ENCODE measurements at places on chromosomes 11 and 22. TPM values are rescaled to one million over a fixed set of nuclear protein-coding genes. Genes with fewer than 3 reads are reported as not detected.

APOBEC3A gene
- polyA plus RNA-seq = not detected

MS4A6A gene
- polyA plus RNA-seq = 0.75 TPM

PAK1 gene
- 120 TPM for polyA plus RNA-seq

DNA sequence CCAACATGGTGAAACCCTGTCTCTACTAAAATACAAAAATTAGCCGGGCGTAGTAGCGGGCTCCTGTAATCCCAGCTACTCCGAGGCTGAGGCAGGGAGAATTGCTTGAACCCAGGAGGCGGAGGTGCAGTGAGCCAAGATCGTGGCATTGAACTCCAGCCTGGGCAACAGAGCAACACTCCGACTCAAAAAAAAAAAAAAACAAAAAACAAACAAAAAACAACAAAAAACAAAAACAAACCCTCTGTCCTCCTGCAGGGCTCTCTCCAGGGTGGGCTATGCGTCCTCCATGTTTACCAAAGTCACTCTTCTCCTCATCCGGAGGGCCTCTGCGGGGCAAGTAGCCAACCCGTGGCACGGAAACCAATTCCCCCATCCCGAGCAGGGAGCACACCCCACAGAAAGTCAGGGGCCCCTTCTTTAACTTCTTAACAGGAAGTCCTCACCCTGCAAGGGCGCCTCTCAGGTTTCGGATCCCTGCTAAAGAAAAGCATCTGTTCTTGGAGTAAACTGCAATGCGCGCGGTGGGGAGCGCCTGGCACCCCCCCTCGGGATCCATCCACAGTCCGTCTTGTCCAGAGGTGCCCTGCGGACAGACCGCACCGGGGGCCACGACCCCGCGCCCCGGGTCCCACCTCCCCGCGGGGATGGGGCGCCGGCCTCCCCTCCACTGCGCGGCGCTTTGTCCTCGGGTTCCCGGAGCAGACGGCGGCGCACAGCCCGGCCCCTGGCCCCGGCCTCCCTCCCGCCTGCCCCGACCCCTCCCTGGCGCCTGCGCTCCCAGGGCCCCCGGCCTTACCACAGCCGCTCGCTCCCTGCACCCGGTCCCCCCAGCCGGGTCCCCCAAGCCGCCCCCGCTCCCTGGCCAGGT is 712 bp downstream of the CERK start:
- DNase-seq = no peak

DNA sequence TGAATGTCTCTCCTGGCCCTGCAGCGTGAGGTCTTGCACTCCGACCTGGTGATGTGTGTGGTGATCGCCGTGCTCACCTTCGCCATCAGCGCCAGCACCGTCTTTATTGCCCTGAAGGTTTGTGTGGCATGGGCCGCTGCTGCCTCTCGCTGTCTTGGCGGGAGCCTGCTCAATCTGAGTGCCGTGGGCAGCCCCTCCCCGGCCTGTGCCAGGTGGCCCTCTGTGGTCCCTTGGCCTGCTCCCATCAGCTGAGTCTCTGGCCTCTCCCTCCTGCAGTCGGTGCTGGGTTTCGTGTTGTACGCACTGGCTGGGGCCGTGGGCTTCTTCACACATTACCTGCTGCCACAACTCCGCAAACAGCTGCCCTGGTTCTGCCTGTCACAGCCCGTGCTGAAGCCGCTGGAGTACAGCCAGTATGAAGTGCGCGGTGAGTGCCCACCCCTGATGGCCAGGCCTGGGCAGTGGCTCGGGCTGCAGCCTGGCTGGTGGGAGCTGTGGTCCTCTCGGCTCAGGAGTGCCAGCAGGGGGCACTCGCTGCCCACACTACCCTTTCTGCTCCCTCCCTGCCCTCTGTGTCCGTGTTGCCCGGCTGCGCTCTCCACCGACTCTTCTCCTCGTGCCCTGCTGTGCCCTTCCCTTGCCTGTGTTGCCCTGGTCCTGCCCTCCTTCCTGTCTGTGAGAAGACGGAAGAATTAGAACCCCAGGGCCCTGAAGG is 10.2 kb downstream of the PCNX3 start:
- DNase-seq = no peak

DNA sequence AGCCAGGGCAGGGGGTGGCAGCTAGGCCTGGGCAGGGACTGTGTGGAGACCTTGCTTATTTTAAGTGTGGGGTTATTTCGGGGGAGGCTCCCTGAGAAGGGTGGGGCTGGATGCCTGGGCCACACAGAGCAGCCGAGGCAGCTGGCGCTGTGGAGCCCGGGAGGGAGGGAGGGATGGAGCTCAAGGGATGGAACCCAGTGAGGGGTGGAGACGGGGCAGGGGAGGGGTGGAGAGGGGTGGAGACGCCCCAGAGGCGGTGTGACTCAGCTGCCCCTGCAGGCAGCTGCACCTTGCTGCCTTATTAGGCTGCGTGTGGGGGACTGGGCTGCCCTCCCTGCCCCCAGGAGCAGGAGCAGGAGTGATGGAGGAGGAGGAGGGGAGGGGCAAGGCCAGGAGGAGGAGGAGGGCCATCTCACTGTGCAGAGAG is 9.8 kb upstream of the TSSC4 start:
- no peak for DNase-seq

DNA sequence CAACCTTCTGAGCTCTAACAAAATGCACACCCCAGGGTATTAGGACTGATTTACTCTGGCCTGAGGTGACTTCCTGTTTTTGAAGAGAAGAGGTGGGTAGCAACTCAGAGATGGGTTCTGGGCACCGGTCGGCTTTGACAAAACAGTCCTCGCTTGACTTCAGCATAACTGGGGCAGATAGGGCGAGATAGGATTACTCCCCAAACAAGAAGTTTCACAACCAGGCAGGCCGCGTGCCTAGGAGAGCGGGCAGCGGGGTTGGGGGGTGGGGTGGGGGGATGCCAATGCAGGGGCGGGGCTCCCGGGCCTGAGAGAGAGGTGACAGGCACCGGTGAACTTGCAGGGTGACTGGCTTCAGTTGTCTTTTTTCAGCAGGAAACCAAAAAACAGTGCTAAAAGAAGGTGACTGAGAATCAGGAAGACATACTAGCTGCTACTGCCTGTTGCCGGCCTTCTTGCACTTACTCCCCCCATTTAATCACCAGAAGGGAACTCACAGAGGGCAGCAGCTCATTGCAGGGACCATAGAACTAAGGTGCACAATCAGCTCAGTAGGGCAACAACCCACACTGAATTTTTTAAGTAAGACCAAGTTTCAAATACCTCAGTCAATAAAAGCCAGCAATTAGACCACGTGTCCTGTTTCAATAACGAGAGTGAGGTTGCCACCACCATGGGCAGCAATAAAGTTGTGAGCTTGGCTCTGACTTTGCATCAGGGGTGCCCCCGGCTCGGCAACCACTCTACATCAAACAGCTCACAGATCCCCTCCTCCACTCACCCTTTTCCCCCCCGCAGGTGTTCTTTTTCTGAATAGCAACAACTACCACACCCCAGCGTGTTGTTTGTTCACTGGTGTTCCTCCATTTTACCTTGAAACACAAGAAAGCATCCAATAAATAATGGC is 37.2 kb upstream of the ETS1 start:
- DNase-seq = no peak

DNA sequence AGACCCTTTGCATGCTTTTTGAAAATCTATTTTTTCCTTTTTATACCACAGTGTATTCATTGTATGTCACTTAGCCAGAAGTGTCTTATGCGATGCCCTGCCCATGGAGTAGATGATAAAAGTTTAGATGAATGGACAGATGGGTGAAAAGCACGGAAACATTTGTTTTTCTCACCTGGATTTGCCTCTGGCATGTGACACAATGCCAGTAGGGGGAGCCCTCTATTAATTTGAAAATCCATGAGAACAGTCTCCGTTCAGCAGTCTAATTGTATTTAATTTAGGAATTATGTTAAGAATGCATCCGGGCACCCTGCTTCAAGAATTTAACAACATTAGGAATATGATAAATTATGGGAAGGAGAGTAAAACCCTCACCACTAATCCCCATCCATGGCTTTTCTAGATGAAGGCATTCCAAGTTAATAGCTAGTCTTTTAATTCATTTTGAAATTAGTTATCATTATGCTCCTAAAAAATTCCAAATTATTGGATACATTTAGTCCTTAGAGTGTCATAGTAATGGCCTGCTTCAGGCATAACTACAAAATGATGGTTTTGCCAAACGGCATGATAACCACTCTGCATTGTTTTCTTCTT is 55.3 kb upstream of the ALKBH3 start:
- no peak for DNase-seq

GPHA2 gene
- not detected for polyA plus RNA-seq

- DNase-seq = no peak
Observed at GRCh38 chr11:13283636-13284035, 6.0 kb downstream of the BMAL1 start.

- no peak for DNase-seq
Observed at GRCh38 chr11:17580271-17580670, 33.2 kb downstream of the OTOG start.

STX3 gene
- 0.87 TPM for polyA plus RNA-seq

PLEKHB1 gene
- polyA plus RNA-seq = 1.5 TPM

DNA sequence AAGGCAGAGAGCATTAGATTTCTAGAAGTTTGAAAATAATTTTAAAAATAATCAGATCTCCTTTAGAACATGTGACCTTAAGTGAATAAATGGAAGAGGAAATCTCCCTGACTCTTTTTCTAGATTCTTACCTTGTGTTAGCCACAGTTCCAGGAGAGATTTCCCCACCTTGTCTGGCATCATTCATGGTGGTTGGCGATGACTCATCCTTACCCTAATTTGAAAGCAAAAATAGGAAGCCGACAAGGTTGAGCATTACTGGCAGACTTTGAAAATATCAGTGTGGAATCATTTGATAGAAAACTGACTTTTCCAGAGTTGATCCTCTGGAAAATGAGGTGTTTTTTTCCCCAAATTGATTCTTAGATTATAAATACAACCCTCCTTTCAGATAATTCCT is 48.1 kb downstream of the CNTN5 start:
- DNase-seq = no peak

- peak; percentile 55 for DNase-seq
Observed at GRCh38 chr22:22931557-22932270, 44.1 kb downstream of the IGLL5 start.

KIF18A gene
- 21.4 TPM for polyA plus RNA-seq

DNA sequence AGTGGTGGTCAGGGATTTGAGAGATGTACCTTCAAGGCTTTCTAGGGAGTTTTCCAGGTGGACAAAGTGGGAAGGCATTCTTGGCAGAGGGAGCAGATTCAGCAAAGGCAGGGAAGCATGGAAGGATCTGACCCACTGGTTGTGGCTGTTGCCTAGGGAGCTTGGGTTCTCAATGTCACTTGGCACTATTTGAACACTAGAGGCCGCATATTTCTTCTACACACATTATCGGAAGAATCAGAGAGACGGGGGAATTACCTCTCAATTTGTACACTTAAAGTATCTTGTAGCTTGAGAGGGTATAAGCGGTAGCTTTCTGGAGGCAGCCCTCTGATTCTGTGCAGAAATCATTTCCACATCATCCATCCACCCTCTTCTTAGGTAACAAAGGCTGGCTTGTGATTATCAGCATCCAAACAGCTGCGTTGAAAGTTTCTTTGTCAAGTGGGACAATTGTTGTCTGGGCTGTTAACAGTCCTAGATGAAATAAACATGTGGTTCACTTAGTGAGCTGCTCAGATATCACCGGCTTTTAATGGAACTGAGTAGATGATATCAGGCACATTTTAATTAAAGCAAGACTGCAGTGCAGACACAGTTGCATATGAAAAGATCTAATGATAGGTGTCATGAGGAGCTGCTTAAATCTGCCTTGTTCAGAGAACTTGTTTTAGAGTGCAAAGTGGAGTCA is 2.6 kb downstream of the NELL1 start:
- DNase-seq = no peak

- no peak for DNase-seq
Observed at GRCh38 chr22:43554694-43555365, 143.0 kb downstream of the MPPED1 start.

DNA sequence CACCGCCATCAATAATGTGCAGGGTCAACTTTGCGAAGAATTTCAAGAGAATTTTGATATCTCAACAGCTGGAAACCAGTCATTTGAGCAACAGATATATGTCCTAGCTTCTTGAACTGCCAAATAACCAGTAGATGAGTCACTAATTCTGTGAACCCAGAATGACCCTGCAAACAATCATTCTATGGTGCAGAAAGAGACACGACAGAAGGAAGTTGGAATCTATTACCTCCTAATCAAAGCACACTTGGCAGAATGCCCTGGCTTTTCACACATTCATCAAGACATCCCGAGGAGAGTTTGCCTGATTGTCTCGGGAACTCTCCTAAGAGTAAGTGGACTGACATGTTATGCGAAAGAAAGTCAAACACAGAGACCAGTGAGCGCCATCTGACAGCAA is 621.1 kb downstream of the OPCML start:
- DNase-seq = no peak

TUBA8 gene
- polyA plus RNA-seq = 30.3 TPM

DNA sequence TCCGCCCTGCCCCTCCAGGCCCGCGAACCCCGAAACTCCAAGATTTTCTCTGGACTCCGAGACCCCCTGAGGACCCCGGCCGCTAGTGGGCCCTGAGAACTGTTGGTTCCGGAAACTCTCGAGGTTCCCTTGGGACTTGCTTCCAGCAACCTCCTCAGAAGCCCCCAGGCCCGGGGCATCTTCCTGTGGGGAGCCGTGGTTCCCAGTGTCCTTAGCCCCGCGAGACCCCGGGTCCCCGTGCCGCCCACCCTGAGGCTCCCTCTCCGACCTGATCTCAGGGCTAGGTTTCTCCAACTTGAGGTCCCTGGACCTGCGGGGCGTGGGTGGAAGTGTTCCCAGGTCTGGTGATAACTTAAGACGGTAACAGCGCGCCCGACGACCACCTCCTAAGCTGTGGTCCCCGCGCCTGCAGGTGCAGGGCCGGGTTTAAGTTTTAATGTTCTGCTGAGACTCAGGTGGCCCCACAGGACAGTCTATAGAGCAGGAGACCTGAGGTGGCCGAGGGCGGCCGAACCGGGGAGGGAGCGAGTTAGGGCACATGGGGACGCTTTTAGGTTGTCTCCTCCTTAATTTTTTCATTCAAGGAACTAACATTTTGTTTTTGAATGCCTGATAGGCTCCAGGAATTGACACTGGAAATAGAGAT is 720 bp downstream of the FAM118A start:
- DNase-seq = no peak

GRCh38 chr11:112829971-112830654 is 131.1 kb upstream of the NCAM1 start:
- no peak for DNase-seq

GRCh38 chr22:36491155-36491554 is 9.7 kb upstream of the TXN2 start:
- DNase-seq = no peak

Measured in GM12878 (cell line).